ENCODE measurements at places on chromosomes 16 and 17.

GRCh38 chr17:18064053-18064452, 23.7 kb upstream of the DRG2 start:
- DNase-seq = no peak

DNA sequence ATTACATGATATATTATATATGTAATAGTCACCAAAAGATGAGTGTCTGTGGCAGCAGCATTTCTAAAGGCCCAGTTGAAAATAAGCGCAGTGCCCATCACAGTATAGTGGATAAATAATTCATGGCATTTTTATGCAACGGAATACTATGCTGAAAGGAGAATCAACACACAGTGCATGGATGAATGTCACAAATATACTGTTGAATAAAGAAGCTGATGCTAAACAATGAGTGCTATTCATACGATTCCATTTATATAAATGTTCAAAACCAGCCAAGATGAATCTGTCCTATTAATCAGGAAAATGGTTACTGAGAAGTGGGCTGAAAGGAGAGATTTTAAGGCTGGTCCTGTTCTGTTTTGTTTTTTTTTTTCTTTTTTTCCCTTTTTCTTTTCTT, 61.6 kb downstream of the HSD17B2 start:
- DNase-seq = no peak

- no peak for DNase-seq
Measured at GRCh38 chr17:33178681-33179080, 114.4 kb downstream of the ASIC2 start.

- DNase-seq = no peak
Measured at GRCh38 chr17:63395075-63395805, 50.9 kb downstream of the CYB561 start.

DNA sequence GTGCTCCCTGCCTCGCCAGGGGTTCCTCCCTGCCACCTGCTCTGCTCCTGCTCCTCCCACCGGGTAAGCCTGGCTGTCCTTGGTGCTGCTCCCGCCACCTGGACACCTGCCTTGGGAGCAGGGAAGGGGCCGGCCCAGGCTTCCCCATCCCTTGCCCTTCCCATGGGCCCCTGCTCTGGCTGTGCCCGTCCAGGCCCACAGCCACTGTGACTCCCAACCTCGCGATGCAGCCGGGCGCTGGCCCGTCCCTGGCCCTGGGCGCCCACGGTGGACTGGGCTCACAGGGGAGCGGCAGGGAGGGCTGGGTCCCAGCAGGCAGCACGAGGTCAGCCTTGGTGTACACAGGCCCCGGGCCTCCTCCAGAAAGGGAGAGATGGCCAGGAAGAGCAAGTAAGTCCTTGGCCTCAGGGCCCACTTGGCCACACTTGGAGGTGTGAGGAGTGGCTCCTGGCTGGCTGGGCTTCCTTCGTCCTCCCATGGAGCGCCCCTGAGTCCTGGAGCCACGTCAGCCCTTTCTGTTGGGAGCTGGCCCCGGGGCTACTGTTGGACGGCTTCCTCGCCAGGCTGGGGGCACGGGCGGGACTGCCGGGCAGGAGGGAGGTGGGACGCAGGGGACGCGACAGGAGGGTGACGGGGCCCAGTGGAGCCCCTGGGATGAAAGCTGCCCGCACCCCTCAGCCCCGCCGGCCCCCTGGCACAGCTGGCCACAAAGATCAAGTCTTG, 15.3 kb downstream of the ENGASE start:
- DNase-seq = no peak

Data from retina (tissue), 1 donor.